Naive B cell (primary cell): ENCODE measurements at places on chromosomes 12 and 14. TPM values are rescaled to one million over a fixed set of nuclear protein-coding genes. Genes with fewer than 3 reads are reported as not detected.

GRCh38 chr12:23855813-23856212 is 93.7 kb downstream of the SOX5 start:
- DNase-seq: no peak

DNA sequence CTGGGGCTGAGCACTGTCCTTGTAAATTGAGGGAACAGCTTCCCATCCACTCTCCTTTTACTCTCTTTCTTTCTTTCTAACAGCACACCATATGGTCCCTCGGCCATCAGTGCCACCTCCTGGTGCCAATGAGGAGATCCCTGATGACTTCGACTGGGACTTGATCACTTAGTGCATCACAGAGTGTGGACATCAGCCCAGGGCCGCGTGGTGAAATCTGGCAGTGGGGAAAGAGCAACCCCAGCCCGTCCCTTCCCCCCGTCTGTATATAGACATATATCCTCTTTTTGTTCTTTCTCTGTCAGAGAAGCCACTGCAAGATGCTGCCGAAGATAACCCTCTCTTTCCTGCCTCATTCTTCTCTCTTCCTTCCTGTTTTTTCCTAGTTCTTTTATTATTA is 13.5 kb downstream of the C3AR1 start:
- DNase-seq: no peak

DNA sequence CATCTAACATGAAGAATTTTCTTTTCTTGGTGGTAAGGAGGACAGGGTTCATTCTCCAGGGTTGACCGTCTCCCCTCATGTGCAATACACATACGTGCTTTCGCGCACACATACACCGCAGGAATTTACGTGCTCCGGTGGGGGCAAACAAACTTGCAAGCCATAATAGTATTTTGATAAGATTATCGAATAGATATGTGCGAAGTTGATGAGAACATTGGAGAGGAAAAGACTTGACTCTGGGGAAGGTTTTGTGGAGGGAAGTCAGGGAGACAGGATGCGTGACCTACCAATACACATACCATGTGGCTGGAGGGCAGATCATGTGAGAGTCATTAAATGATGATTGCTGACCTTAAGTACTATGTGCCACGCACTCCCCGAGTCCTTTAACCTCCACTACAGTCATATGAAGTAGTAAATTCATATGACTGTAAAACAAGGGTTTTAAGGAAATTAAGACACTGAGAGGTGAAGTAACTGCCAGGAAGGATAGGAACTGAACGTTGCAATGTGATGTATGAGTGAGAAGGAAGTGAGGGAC is 921 bp downstream of the RAD51B start:
- DNase-seq: no peak

DNA sequence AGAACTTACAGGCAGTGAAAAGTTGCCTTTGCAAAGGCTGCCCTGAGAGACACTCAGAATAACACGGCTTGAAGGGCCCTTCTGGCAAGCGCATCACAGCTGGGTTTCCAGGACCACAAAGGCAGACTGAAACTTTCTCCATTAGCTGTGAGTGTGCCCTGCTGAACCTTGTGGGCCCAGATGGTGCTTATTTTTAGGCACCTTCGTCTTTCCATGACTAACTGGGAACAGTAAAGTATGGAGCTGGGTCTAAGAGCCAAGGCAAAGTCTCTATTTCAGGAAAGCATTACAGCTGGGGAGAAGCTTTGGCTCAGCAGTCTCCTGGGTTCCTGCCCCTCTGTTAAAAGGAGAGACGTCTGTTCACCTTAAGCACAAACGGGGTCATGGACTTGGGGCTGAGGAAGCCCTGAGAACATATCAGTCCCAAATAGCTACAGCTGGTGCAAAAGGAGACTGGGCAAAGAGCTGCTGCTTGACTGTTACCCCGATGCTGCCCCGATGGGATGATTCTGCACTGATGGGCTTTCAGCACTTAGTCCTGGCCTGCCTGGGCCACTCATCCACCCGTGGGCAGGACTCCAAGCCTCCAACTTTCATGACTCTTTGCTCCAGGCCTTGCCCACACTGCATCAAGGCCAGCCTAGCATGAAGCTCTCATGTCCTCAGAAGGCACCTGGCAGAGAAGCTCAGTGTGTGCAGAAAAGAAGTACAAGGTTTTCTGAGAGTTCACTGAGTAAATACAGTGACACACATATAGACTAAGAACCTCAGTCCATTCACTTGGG is 248.3 kb downstream of the PHLDA1 start:
- no peak for DNase-seq

- DNase-seq: peak; percentile 92
Measured at GRCh38 chr12:4269279-4269991, 4.1 kb upstream of the CCND2 start.

CMA1 gene
- not detected for polyA plus RNA-seq

LRRK2 gene
- polyA plus RNA-seq: 8.3 TPM
